Right lung (tissue), 10 donors: ENCODE measurements at places on chromosomes 1 and 21. TPM values are rescaled to one million over a fixed set of nuclear protein-coding genes. Genes with fewer than 3 reads are reported as not detected.

LPAR3 gene
- 3.2 TPM for polyA plus RNA-seq

SPATA17 gene
- 7.2 TPM for polyA plus RNA-seq

TCP10L gene
- 0.58 TPM for polyA plus RNA-seq

PTGFR gene
- 0.16 TPM for polyA plus RNA-seq

IL22RA1 gene
- polyA plus RNA-seq = 0.56 TPM

PSEN2 gene
- polyA plus RNA-seq = 11.3 TPM

DNA sequence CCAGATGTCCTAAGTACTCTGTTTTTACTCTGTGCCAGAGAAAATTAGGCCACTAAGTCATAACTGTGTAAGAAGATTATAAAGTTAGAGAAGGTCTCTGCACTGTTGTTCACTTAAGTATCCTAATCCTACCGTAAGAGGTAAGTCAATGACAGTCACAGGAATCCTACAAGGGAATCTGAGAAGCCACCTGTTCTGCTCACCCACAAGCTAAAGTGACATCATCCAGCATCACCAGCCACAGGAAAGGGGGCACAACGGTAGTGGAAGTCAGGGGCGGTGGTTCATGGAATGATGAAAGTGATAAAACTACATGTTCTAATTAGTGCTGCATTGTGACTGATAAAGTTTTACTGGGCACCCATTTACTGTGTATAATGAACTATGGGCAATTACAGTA lies 92.7 kb downstream of the PLD5 start:
- no peak for DNase-seq

DNA sequence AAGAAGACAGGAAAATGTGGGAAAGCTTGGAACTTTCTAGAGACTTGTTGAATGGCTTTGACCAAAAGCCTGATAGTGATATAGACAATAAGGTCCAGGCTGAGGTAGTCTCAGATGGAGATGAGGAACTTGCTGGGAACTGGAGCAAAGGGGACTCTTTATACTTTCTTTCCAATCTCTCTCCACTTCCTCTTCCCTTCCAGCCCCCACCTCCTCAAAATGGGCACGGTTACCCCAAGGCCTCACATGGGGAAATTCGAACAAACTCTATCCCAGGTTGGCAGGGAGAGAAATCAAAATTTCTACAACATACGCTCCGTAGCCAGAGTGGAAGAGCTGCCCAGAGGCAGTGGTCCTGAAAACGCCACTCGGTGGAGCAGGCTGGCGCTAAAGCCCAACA lies 15.2 kb downstream of the PPT1 start:
- no peak for DNase-seq

- no peak for DNase-seq
Observed at GRCh38 chr21:40433538-40433937, 413.4 kb downstream of the DSCAM start.

GRCh38 chr1:156110252-156110651 lies 4.3 kb upstream of the LMNA start:
- no peak for DNase-seq

DNA sequence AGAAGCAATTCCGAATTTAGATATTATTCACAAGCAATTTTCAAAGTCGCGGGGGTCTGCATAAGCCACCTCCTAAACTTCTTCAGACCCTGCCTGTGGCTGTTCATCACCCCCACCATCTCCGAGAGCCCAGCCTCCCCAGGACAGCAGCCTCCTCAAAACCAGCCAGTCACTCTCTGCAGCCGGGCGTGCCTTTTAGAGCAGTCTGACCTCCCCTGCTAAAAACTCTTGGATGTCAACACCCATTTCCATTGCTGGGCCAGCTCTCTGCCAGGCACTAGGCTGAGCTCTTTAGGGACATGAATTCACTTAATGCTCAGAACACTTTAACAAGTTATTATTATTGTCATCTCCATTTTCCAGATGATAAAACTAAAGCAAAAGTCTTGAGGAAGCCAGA lies 11.7 kb downstream of the ADPRS start:
- DNase-seq = no peak

GRCh38 chr1:19405761-19406487 lies 79.4 kb downstream of the CAPZB start:
- DNase-seq = peak; percentile 74

- DNase-seq = peak; percentile 11
Observed at GRCh38 chr1:92486251-92487077, at the start of gene GFI1. TSS of gene GFI1 (minus strand) at chr1:92486925. CDS start at chr1:92483487, 3,438 bp downstream.

GRCh38 chr1:182381962-182382819 lies 9.4 kb downstream of the GLUL start:
- no peak for DNase-seq

DNA sequence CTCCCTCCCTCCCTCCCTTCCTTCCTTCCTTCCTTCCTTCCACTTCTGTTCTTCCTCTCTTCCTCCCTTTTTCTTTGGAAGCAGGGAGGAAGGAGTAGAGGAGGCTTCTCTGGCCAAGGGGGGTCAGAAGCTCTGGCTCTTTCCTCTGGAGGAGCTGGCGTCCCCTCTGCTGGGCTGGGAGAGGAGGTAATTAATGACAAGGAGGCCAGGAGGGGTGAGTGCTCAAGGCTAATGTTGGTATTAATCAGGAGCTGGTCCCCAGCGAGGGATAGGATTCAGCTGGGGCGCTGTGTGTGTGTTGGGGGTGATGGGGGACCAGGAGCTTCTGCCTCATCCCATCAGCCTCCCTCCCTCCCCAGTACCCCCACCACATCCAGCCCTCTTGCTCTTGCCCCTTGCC lies 6.2 kb upstream of the PEAR1 start:
- no peak for DNase-seq

DNA sequence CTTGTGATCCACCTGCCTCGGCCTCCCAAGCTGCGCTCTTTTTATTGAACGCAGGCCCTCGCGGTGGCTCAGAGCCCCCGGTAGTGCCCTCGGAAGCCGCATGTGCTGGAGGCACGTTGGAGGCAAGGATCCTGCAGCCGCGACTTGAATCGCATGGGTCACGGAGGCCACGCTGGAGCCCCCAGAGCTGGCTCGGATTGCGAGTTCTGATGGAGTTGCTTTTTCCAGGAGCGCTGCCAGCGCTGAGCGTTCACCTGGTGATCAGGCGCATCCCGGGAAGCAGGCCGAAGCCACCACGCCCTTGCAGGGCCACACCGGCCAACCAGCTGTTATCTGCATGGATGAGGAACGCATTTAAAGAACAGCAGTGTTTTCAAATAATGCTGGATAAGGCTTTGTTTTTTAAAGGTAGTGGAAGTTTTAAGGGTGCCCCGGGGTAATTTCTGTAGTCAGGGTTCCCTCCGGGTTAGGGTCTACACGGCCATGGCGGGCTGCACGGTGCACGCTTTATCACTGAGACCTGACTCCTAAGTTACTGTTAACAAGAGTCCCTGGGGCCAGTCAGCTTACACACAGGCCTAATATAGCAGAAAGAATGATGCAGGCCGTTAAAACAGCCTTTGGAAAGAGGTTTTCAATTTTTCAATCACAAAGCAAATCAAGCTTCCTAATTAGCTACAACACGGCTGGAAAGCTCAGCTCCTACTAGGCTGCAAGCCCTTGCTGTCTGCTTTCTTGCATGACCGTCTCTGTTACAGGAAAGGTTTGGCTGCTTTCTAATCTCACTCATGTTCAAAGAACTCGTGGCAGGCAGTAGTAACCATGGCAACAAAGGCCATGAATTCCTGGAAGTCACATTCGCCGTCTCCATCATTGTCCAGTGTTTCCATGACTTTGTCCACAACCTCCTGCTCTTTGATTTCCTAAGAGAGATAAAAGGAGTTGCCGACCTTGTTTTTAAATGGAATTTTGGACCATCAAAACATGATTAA lies 6.0 kb downstream of the S100B start:
- DNase-seq = peak; percentile 24

- peak; percentile 67 for DNase-seq
Observed at GRCh38 chr1:205335692-205336091, 14.1 kb upstream of the NUAK2 start.

DNA sequence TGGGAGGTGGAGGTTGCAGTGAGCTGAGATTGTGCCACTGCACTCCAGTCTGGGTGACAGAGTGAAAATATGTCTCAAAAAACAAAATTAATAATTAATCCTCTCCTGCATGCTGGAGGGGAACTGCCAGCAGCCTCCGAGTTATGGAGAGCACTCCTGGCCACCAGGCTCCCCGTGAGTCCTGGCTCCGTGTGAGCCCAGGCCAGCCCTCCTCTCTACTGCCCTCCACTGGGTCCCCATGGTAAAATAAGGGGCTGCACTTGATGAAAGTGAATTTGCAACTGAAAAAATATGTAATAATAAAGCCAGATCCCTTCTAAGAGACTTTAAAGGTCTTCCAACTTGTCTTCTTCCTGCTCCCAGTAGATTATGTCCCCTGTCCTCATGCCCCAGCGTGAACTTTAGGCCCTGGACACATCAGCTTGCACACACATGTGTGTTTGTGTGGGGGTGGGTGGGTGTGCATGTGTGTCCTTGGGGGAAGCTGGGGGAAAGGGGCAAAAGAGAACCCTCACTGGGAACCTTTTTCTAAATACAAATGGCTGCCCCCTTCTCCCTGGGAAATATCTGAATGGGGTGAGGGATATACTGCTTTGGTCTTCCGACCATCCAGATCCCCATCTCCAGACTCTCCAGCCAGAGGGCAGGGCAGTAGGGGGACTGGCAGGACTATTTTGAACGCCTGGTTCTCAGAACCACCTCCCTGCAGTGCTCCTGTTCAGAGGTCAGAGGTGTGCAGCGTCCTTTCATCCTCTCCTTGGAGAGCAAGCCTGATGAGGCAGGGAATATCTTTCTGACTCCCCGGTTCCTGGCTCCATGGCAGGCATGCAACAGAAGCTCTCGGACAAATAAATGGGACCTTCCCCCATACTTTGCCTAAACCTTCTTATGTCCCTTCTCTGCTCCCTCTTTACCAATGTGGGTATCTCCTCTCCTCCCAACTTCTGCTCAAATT lies 26.2 kb downstream of the NEK2 start:
- DNase-seq = no peak

- DNase-seq = no peak
Observed at GRCh38 chr1:100578201-100578600, 40.3 kb downstream of the GPR88 start.

GRCh38 chr21:42465008-42465802 lies 30.8 kb downstream of the RSPH1 start:
- no peak for DNase-seq

DNA sequence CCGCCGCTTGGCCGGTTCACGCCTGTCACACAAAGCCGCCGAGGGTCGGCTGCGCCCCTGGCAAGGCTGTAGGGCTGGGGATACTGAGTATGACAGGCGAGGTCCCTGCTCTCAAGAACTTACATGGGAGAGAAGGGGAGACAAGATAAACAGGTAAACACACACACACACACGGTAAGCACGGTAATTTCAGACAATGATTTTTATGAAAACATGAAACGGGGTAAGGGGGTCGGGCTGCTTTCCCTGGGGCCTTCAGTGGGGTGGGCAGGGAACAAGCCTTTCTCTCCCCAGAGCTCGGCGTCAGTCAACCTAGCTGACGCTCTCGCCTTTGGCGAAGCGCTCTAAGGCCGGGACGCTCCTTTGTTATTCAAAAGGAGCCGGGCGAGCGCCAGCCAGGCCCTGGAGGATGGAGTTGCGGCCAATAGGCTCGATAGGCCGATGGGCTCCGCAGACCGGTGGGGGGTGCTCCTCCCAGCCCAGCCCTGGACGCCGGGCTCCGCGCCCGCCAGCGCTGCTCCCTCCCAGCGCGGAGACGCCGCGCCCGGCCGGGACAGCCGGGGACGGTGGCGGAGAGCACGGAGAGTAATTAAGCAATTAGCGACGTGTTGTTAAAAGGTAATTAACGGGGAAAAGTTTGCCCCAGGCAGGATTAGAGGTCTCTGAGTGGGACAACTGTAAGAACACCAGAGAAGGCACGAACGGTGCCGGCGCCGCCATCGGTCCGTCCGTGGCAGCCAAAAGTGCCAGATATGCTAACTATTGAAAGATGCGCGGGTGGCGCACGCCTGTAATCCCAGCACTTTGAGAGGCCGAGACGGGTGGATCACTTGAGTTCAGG lies 950 bp upstream of the INKA2 start:
- DNase-seq = peak; percentile 44

GRCh38 chr1:21066356-21067012 lies 110.2 kb downstream of the EIF4G3 start:
- no peak for DNase-seq

DNA sequence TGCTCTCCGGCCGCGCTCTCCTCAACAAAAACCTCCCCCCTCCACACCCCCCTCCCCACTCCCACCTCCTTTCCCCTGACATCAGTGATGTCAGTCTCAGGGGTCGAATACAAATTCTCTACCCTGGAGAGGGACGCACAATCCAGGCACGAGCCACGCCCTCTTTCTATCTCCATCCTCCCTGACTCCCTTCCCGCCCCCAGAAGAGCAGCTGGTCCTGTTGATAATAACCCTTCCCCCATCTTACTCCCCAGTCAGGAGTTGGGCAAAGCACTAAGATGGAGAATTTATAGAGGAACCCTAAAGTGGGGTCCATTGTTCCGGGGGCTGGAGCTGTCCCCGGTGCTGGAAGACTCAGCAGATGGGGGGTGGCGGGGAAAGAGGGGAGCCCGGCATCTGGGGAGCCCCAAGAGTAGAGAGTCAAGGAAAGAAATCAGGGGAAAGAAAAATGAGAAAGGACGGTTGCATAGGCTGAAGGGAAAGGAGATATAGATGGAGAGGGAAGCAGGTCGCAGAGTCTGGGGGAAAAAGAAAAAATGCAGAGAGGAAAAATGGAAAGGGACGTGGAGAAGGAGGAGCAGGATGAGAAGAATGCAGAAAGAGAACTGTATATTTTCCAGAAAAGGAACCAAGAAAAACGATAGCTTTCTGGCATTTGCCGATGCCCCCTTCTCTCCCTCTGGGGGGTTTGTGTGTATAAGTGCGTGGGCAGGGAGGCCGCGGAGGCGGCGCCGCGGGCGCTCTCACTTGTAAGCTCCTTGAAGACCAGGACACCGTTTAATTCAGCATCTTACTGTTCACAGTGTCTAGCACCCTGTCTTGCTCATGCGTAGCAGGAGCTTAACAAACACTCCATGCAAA lies at the start of gene CELF3:
CELF3 (minus strand) TSS at position 33 of the 861 bp plus-strand sequence. CDS start 783 bp downstream, outside the sequence.
- DNase-seq = no peak

DNA sequence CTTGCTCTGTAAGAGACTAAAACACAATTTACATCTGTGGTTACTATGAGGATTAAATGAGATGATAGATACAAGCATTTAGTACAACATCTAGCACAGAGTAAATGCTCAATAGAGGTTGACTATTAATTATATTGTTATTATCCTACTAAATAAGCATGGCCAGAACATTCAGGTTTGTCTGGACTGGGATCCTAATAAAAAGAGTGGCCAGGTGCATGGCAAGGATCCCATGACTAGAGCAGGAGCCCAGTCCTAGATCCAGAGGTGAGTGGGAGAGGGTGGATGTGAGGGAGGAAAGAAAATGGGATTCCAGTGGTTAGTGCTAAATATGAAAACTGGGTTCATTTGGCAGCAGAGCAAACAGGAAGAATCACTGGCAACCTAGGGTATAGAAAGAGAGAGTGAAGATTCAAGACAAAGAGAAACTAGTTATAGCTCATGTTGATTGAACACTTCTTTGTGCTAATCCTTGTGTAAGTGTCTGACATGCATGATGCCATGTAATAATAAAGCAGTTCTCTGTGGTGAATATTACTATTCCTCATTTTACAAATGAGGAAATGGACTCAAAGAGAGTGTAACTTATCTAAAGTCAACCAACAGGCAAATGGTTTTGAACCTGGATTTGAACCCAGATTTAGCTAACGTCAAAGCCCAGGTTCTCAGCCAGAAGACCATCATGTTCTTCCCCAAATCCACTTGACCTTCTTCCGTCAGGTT lies 71.1 kb upstream of the FGGY start:
- no peak for DNase-seq
